Activated T-helper 1 cell treated with Interleukin-2 at 50 U/mL for 16 hours (primary cell): ENCODE measurements at places on chromosomes 3 and 15.

- DNase-seq = no peak
Measured at GRCh38 chr3:177729956-177730681, 532.8 kb upstream of the TBL1XR1 start.

GRCh38 chr3:137013951-137014688 lies 56.3 kb downstream of the IL20RB start:
- peak; percentile 68 for DNase-seq

GRCh38 chr3:60086811-60087210 lies 1037.0 kb upstream of the CFAP20DC start:
- no peak for DNase-seq

DNA sequence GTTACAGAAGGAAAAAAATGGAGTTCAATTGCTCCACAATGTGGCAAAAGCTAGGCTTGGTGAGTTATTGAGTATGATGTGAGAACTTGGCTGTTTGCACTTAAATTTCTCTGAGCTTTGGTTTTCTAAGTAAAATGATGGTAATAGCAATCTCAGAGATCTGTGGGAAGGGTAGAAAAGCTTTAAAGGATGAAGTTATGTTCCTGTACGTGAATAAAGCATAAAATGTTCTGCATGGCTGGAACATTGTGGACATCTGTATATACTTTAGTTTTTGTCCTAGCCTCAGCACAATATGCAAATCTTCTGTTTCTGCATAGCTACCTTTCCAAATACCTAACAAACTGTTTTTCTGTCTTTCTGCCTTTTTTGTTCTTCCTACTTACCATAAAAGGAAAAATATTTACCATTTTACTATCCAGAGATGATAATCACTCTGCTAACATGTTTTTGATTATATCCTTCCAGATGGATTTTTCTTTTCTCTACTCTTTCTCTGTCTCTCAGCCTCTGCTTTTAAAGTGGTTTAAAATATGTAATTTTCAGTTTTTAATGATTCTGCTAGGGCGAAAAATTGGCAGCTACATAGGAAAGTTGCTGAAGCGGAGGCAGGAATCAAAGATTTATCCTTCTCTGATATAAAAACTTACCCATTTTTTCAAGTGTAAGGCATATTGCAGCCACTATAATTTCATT lies 188.1 kb downstream of the FNDC3B start:
- no peak for DNase-seq

DNA sequence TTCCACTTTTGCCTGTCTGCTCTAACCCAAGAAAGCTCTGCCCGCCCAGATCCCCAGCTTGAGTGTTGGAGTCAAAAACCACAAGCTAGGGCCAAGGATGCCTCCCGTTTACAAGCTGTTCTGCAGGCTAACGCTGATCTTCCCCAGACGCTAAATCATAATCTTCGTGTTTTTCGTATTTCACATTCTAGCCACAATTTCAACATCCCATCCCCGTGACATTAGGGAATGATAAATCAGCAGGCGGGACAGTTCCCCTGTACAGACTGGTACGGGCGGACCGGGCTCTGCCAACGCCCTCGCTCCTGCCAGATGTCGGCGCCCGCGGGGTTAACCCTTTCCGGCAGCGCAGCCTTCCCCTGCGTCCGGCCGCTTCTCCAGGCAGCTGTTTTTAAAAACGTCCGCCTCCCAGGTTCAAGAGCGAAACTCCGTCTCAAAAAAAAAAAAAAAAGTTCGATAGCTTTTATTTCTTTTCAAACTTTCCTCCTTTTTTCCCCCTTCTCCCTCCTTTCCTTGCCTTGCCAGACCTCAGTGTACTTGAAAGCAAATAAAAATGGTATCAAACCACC lies 81.0 kb upstream of the BNC1 start:
- no peak for DNase-seq

GRCh38 chr3:25783661-25784512 lies 644 bp upstream of the NGLY1 start:
- DNase-seq = no peak

DNA sequence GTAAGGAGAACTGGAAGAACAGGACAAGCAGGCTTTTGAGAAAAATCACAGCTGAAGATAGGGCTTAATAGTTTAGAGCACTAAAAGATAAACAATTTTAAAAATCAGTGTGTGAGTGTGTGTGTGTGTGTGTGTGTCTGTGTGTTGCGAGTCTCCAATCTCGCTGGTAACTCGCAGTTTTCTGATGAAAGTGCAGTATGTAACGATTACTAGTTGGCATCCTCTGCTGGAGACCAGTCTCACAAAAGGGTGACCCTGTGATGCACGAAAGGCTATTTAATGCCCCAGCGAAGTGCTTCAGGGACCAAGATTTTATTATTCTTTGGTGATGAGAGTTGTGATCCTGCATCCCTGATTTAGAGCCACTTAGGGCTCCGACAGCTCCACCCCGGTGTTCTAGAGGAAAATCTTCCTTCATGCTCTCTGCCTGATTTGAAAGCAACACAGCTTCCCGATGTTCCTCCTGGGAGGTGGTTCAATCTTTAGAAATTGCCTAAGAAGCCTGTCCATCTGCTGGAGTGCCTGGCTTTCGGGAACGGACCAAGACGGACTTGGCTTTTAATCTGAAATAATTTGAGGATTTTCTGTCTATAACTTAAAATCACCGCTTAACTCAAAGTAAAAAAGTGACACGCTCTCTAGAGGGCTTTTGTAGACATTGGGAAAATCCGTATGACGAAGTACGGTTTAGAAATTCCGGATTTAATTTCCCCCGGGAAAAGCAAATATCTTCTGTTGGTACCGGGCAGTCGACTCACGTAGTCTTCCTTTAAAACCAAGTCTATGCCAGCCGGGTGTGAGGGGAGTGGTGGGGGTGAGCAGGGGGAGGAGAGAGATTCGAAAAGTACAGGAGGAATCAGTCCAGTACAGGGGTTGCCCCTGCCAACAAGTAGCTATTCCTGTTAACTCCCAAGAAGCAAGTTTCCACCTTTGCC lies 1.1 kb upstream of the ALCAM start:
- DNase-seq = no peak

DNA sequence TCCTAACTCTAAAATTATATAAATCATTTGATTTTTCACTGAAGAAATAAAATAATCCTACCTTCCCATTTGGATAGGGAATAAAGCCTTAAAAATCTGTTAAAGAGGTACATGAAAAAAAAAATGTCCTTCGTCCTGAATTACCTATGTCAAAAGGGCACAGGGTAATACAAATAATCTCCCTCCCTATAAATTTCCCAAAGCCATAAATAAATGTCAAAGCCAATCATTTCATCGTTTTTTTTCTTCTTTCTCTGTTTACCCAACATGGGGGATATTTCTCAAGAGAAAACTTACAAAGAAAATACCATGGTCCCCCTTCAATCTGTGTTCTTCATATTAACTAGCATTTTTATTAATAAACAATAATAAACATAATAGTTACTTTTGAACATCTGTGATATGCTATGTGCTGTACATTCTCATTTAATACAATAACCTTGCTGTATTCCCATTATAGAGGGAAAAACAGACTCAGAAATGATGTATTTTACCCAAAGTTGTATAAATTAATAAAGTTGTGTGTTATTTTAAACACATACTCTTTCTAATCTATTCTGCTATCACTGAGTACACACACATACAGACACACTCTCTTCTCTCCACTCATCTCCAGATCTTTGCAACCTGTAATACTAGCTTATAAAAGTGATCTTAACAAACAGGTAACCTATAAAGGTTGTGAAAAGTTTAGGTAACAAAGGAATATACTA lies 910 bp upstream of the ANKRD28 start:
- no peak for DNase-seq

DNA sequence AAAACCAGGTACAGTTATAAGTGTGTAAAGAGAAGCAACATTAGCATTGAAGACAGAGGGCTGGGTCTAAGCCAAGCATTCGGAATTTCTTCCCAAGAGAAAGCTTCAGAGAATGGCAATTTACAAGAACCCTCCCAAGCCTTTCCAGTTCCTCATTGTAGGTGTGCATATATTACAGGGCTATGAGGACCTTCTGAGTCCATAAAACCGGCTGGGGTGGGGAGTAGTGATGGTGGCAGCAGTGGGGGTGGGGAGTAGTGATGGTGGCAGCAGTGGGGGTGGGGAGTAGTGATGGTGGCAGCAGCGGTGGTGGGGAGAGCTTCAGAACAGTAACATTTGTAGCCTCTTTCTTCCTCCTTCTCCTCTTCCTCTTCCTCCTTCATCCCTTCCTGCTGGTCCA lies 368.7 kb upstream of the UMPS start:
- DNase-seq = no peak

DNA sequence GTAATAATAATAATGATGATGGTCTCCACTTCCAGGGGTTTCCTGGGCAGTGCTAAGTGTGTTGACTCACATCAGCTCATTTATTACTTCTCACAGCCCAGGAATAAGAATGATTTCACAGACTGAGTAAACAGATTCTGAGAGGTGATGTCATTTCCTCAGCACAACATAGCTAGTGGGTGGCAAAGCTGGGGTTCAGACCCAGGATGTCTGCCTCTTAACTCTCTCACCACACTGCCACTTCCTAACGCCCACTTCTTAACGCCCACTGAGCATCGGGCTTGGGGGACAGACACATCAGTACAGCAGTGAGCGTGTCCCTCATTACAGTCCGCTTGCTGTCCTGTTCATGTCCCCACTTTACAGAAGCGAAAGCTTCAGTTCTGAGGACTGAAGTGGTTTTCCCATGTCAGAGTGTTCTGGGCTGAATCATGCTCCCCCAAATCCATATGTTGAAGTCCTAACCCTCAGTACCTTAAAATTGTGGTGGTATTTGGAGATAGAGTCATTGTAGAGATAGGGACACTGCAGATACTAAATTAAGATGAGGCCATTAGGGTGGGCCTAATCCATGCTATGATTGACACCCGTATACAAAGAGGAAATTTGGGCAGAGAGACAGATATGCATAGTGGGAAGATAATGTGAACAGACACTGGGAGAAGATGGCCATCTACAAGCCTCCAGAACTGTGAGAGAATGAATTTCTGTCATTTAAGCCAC lies 68.0 kb downstream of the ATP2B2 start:
- peak; percentile 23 for DNase-seq

DNA sequence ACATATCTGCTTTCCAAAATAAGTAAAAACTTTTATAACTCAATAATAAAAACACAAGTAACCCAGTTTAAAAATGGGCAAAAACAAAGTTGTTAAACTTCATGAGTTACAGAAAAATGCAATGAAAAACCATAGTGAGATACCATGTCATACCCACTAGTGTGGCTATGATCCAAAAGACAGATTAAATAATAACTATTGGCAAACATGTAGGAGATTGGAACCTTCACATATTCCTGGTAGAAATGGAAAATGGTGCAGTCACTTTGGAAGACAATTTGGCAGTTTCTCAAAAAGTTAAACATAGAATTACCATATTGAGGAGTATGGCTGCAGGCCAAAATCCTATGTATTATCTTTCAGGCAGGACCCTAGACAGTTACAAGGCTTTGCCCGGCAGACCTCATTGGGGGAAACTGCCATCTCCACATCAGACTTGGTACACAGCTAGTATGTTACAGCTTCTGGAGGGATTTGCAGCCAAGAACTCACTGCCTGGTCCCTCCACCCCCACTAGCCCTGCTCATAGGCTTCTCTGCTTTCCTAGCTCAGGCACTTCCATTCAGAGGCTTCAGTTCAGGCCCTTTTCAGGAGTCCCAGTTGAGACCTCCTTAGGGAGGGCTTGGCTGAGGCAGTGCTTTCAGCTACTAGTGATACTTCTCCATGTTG lies 147.8 kb downstream of the NEK10 start:
- no peak for DNase-seq

DNA sequence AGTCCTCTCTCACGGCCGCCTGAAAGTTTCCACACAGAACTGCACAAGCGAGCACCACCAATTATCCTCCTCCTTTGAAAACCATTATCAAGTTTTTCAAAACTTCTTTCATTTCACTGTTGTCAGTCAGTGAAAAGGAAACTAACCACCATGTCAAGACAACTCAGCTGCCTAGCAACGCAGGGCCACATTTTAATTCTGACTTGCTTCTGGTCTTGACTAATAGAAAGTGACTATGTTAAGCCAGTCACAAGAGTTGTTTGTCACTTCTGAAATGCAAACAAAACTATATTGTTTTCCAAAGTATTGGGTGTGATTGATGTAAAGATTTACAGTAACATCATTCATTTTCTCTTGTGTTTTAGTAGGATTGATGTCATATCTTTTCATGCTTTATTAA lies 612.8 kb upstream of the AGTR1 start:
- DNase-seq = no peak

DNA sequence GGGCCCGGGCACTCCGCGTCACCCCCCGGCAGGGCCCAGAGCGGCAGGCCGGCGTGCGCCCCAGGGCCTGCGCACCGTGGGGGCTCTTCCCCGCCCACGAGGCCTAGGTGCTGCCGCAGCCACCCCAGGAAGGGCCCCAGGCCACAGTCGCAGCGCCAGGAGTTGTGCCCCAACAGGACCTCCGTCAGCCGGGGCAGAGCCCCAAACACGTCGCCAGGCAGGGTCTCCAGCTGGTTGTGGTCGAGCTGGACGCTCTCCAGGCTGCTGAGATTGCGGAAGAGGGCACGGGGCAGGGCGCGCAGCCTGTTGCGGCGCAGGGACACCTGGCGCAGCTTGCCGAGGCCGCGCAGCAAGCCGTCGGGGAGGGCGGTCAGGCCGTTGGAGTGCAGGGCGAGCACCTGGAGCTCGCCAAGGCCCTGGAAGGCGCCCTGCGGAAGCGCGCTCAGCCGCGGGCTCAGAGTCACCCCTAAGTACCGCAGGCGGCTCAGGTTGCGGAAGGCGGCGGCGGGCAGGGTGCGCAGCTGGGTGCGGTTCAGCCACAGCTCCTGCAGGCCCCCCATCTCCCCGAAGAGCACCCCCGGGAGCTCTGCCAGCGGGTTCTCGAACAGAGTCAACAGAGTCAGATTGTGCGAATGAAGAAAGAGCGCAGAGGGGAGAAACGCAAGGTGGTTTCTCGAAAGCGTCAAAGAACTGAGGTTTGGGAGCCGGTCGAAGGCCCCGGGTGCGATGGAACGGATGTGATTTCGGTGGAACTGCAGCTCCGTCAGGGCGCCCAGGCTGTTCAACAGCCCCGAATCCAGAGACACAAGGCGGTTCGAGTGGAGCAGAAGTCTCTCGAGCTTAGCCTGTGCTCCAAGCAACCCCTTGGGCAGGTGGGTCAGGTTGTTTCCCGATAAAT lies 2.0 kb downstream of the GP5 start:
- peak; percentile 10 for DNase-seq

- no peak for DNase-seq
Measured at GRCh38 chr3:53350652-53351051, 3.3 kb upstream of the DCP1A start.

DNA sequence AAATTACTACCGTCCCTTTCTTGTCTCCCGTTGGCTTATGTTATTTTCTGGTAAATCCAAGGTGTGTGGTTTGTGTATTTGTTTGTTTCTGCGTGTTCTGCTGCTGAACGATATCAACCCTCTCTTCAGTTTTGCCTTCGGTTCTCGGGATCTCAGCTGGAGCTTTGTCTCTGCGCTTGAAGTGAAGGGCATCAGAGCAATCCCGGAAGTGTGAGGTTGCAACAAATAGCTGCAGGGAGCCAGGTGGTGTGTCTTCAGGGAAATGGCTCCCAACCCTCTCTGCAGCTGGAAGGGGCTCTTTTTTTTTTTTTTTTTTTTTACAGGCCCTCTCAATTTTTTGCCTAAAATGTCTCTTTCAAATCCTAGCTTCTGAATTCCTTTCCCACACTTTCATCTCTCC lies 116.4 kb upstream of the RGMA start:
- no peak for DNase-seq

- no peak for DNase-seq
Measured at GRCh38 chr3:140258222-140258724, 323.3 kb downstream of the CLSTN2 start.
